ENCODE measurements at places on chromosomes 2 and 18.
A peak's percentile ranks its signal among the peaks of the same experiment; 100 is the strongest.

DNA sequence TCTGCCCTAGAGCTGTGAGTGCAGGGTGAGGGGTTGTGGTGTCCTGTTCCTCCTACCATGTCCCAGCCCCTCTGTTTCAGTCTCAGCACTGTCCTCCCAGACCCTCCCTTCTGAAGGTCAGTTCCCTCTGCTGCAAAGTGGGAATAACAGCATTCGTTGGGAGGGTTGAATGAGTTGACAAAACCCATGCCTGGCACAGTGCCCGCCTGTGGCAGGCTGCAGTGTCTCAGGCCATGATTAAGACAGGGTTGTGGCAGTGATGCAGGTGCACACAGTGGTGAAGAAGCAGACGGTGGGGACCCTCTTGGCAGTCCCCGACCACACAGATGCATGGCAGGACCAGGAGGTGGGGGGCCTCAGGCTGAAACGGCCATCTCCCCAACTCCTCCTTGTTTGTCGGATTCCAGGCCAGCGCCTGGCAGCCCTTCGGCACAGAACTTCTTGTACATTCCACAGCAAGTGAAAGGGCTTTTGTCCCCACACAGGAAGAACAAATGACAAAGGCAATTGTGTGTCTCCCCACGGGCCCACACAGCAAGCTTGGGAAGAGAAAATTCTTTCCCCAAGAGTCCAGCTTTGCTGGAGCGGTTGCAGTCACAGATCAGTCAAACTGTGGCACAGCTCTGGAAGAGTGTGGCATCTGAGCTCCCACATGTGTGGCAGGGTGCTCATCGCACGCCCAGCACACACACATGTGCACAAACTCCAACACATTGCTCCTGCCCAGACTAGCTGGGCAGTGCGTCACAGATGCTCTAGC is 92.0 kb upstream of the MSH2 start:
- DNase-seq: no peak

GRCh38 chr2:129711816-129712675 is 267.4 kb upstream of the RAB6C start:
- DNase-seq: no peak

- no peak for DNase-seq
Measured at GRCh38 chr18:58784601-58785137, 80.0 kb upstream of the ZNF532 start.

DNA sequence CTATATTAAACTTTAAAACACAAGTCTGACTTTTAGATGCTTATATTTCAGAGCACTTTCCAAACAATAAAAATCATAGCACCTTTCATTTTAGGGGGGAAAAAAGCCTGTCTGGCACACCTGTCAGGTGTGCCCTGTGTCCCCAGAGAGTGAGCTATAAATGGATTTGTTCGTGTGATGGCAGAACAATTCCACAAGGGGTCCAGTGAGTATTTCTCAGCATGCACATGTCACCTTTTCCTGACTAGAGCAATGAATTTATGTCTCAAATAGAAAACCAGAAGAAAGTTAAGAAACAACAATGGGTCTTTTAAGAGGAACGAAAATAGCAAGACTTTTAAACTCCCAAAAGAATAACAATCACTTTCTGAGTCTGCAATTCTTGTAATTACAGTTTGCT is 55.9 kb downstream of the ACVR1C start:
- DNase-seq: no peak

- no peak for DNase-seq
Measured at GRCh38 chr2:124257120-124257519, 232.0 kb downstream of the CNTNAP5 start.

DNA sequence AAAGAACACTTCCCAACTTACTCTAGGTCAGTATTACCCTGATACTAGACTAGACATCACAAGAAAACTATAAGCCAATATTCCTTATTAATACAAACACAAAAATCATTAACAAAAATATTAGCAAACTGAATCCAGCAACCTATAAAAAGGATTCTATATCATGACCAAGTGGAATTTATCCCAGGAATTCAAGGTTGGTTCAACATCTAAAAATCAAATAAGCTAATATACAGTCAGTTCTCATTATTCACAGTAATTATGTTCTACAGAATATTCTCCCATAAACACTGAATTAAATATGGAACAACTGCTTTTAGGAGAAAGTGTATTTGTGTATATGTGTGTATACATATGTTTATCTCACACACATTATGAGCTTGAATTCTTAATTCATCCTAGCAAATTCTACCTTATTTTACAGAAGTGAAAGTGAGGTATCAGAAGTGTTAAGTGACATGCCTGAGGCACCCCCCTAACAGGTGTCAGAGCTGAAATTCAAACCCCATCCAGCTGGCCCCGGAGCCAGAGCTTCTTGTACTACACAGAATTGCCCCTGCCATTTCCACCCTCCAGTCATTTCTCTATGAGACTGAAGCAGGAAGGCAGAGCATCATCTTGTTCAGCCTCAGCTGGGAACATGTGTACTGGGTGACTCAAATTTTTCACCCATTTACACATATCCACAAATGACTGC is 77.8 kb downstream of the MALT1 start:
- no peak for DNase-seq

DNA sequence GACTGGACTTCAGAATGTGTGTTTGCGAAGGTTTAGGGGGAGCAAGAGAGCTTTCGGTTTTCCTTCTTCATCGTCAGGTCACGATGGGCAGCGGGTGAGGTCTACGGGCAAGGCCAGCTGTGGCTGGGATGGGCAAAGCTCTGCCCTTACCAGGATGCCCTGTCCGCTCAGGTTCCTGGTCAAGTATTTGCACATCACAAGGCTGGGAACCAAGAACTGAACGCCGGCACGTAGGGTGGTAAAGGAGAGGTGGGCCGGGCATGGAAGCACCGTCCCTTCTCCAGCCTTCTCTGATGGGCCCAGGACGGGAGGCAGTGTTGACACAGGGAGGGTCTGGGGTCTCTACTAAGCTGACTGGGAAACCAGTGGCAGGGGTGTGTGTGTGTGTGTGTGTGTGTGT is 50.5 kb upstream of the UBE2F start:
- DNase-seq: no peak

- no peak for DNase-seq
Measured at GRCh38 chr2:42658306-42658705, 89.9 kb downstream of the MTA3 start.

- no peak for DNase-seq
Measured at GRCh38 chr2:64233376-64233922, 89.2 kb upstream of the PELI1 start.

DNA sequence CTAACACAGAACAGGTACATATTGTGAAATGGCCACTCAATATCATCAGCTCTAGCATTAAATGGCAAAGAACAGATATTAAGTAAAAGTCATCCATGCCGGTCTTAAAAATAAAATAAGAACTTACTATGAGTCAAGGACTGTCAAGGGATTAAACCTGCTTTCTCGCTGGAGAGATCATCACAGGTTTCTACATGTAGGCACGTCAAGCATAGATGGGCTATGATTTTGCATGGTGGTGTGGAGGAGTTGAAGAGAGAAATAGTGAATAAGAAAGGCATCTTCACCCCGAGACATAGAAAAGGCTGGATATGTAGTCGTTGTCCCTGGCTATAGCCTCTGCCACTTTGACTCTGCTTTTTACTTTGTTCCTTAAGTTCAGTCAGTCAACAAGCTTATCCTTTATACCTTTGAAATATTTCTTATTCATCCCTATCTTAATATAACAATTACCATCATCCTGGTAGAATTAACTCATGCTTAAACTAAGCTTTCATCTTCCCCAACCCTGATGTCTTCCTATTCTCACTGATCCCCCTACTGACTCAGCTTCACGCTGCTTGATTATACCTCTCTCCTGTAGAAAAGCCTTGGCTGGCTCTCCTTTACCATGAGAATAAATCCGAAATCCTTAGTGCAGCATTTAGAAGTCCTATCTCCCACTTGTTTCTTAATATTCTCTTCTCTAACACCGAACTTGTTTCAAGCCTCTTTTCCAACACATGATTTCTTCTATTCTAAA is 42.5 kb downstream of the DSC3 start:
- no peak for DNase-seq

- no peak for DNase-seq
Measured at GRCh38 chr2:75226617-75227016, 27.3 kb upstream of the TACR1 start.

GRCh38 chr2:19865151-19865550 is 36.6 kb downstream of the TTC32 start:
- no peak for DNase-seq

- DNase-seq: peak; percentile 60
Measured at GRCh38 chr2:153912798-153913396, 41.2 kb downstream of the GALNT13 start.

DNA sequence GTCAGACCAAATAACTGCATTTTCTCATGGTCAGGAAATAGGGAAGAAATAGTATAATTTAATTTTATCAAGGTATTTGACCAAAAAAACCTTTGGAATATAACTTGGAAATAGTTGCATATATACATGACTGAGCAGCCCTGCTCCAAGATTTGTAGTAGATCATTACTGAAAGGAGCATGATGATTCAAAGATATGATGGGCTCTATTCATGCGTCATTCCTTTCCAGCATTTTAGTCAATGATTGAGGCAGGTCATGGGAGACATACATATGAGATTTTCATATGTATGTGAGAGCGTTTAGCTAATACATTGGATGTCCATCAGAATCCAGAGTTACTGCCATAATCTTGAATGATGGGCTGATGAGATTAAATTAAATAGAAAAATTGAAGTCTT is 74.5 kb downstream of the CAB39 start:
- DNase-seq: no peak

- DNase-seq: no peak
Measured at GRCh38 chr2:1752751-1753150, 8.4 kb upstream of the PXDN start.

GRCh38 chr2:176100547-176101140 is 1.0 kb downstream of the HOXD12 start:
- no peak for DNase-seq

- DNase-seq: no peak
Measured at GRCh38 chr18:25170402-25170801, 181.6 kb downstream of the ZNF521 start.

GRCh38 chr2:12965540-12966269 is 249.0 kb downstream of the TRIB2 start:
- no peak for DNase-seq

GRCh38 chr2:221097568-221097915 is 474.6 kb downstream of the EPHA4 start:
- DNase-seq: peak; percentile 85

DNA sequence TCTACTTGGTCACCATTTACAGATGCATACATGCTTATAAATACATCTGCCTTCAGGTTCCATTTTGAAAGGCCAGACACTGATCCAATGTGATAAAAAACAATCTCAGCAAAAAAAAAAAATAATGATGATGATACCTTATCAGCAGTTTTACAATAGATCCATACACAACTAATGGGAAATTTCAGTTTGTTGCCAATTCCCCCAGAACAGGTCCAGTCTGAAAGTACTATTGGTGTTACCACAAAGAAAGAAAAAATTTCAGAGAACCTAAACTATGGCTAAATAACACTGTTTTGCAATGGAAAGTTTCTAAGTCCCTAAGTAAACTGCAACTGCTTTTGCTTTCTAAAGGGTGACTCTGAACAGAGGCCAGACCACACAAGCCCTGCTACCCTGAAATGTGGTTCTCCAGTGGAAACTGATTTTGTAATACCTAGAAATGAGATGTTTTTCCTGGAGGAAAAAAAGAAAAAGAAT is 54.1 kb downstream of the LPIN2 start:
- no peak for DNase-seq

GRCh38 chr18:26091047-26091630 is 726 bp upstream of the SS18 start:
- DNase-seq: no peak

GRCh38 chr2:126699018-126699417 is 43.1 kb downstream of the GYPC start:
- no peak for DNase-seq

DNA sequence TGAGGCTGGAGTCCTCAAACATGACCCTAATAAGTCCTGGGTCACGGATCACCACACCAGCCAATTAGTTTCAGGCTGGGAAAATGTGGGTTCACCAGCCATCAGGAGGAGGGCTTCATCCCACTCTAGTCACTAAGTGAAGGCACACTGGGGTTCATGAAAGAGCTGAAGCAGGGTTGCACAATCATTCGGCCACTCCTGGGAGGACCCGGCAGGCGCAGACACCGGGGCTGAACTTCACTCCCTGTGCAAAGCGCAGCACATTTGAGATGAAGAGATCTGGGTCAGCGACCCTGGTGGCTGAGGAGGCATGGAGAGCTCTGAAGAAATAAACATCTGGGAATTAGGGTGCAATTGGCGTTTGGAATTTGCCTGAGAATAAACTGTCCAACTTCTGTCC is 684.4 kb upstream of the SALL3 start:
- no peak for DNase-seq

GRCh38 chr2:161101406-161101805 is 58.8 kb upstream of the TANK start:
- no peak for DNase-seq

- DNase-seq: no peak
Measured at GRCh38 chr2:25132299-25132635, 36.1 kb downstream of the POMC start.

GRCh38 chr18:3595369-3596273 is 145.6 kb downstream of the TGIF1 start:
- no peak for DNase-seq

- DNase-seq: no peak
Measured at GRCh38 chr2:155054712-155055111, 356.2 kb downstream of the KCNJ3 start.

- DNase-seq: peak; percentile 38
Measured at GRCh38 chr2:70785137-70785911, 5.1 kb downstream of the FIGLA start.

GRCh38 chr2:231187736-231188505 is 10.5 kb upstream of the ARMC9 start:
- DNase-seq: no peak

All from NCI-H446 treated with DMSO at 0.1 percent for 48 hours (cell line).